GM12892 (cell line): ENCODE measurements at places on chromosomes 3 and 15.

DNA sequence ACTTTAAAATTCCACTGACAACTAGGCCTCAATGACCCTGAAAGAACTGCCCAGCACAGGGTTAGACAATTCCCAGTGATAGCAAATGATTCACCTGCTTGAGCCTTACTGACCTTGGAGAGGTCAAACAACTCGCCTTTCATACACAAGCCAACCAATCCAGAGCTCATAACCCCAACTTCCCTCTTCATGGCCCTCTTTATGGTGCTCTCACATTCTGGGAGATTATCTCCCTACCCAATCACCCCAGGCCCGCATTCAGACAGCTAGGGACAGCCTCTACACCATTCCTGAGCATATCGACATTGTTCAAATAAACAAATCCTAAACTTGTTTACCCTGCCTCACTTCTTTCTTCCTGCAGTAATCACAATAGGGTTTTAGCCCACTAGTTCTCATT is 32.2 kb upstream of the COLQ start:
- no peak for DNase-seq

DNA sequence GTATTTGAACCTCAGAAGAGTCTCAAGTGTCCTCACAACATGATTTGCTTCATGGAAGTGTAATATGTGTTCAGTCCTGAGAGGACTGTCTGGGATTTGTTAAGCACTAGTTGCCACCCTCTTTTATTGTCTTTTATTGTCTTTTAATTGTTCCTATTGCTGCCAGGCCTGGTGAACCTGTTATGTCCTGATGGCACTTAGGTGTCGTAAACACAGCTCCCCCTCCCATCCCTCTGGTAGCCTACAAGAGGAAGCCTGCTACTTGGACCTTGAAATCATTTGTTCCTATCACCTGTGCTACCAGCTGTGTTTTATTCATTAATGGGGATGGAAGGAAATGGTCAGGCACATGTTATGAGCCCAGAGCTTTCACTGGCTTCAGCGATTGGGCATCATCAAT is 19.3 kb downstream of the CCNB2 start:
- DNase-seq, result no peak

DNA sequence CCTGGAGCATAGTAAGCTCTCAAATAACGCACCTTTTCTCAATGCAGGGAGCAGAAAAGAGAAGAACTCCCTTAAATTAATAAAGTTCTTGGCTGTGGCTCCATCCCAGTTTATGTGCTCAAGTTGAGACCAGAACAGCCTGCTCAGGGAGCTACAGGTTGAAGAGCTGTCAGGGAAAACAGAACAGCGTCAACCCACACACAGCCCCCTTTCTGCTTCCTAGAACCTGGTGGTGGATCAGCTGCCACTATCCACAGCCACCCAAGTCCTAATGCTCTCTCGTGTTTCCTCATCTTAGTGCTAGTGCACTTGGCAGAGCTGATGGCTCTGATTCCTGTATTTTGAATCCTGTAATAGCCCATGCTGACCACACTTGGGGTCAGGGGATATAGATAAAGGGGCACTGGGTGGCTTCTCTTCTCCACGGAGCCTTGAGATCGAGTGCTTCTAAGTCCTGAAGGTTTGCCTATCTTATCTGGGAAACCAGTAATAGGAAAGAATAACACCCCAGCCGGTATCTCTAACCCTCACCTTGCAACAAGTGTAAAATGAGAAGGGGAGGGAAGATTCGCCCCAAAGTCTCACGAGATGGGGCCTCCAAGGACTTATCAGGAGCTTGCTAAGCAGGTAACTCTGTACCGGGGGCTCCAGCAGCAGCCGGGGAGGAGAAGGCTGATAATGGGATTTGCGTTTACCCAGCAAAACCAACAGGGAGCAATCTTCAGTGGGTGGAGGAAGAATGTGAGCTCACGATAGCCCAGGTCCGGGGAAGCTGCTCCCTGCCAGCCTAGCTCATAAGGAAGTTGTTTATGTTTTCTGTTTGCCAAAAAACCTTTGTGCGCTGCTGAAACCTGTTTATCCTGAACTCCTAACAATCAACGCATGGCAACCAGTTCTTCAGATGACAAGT is 136.2 kb upstream of the ICE2 start:
- DNase-seq, result no peak

GRCh38 chr15:28993051-28993719 is 107.4 kb downstream of the APBA2 start:
- DNase-seq, result no peak

- DNase-seq, result no peak
These were observed 382.4 kb upstream of the GBE1 start for GRCh38 chr3:82143661-82144412.

GRCh38 chr15:57994221-57995049 is 71.1 kb downstream of the ALDH1A2 start:
- no peak for DNase-seq

DNA sequence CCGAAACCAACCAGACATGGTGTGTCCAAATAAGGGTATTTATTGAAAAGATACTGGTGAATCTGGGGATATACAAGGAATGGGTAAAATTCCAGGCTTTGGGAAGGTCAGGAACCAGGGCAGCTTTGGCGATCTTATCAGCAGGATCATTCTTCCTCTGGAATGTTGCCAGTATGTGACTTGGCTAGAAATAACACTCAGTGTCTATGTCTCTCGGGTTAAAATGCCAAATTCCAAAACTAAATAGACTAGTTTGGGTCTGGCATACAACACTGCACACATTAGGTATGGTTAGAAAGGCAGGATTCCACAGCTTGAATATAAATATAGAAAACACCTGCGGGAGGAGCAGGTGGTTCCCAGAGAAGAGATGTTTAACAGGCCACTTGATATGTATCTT is 220.2 kb upstream of the CD96 start:
- DNase-seq, result no peak

- DNase-seq, result no peak
These were observed 101.1 kb upstream of the BOC start for GRCh38 chr3:113110267-113110666.

- DNase-seq, result no peak
These were observed 33.8 kb downstream of the GLCE start for GRCh38 chr15:69194025-69194827.

- no peak for DNase-seq
These were observed 257.4 kb downstream of the RORA start for GRCh38 chr15:60971732-60972131.

DNA sequence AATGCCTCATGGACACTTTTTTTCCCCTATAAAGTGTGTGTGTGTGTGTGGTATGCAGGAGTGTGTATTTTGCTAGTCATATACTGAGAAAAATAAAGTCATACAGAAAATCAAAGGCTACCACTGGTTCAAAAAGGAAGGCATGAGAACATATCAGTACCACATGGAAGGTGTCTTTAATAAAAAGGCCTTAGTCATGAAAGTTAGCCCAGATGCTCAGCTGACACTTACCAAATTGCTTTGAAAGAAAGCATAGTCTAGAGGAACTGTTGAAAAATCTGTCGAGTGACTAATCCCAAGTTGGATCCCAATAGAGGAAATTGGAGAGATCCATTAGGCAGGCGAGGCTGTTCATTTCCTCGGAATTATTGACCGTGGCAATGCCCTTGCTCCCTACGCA is 432.9 kb upstream of the CFAP20DC start:
- DNase-seq, result no peak

DNA sequence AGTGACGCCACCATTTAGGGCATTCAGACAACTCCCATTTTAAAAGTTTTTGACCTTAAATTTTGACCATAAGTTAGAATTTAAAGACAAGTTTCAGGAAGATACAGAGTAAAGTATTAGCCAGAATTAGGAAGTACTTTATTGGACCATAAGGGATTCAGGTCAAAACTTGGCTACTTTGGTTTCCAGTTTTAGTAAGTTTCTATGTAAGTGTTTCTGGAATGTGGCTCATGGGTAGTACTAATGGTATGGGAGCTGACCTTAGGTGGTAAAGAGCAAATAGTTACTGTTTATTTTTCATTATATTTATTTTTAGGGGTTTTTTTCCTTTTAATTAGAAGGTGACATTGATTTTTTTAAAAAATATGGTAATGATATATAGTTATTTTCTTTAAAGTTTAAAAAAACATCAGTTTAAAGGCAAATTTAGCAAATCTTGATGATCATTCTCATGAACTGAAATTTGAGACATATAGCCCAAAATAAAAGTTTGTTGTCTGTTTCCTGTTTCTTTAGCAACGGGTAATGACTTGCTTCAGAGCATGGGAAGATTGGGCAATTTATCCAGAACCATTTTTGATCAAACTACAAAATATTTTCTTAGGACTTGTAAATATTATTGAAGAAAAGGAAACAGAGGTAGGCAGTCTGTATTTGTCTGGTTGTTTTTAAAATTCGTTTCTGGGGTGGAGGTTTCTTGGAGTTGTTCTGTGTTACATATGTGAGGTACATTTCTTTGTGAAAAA is 34.3 kb downstream of the U2SURP start:
- DNase-seq, result no peak

DNA sequence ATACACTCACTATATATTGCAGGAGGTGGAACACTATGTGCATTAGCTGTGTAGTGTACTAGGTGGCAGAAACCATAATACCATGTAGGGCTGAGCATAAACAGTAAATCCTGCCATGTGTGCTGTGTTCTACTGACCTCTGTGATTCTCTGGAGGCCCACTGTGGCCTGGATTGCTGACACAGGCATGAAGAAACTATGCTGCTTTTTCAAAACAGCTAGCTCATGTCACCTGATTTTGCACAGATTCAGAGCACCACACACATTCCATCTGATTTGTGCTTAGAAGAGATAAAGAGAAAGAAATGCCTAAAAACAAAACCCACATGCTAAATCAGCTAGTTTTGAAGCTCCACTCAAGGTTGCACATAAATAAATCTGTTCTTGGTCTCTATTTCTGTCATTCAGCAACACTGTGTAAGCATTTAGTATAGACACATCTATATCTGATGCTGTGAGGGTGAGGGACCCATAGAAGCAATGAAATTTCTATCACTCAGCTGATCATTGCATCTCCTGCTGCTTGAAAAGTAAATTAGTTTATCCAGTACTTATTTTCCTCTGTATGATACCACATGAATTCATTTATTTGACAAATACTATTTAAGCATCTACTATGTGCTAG is 1007.7 kb upstream of the SEMA6D start:
- DNase-seq, result no peak

- no peak for DNase-seq
These were observed 1240.2 kb upstream of the ALCAM start for GRCh38 chr3:104126463-104126862.

GRCh38 chr15:101161656-101162055 is 90.2 kb downstream of the CHSY1 start:
- DNase-seq, result no peak

DNA sequence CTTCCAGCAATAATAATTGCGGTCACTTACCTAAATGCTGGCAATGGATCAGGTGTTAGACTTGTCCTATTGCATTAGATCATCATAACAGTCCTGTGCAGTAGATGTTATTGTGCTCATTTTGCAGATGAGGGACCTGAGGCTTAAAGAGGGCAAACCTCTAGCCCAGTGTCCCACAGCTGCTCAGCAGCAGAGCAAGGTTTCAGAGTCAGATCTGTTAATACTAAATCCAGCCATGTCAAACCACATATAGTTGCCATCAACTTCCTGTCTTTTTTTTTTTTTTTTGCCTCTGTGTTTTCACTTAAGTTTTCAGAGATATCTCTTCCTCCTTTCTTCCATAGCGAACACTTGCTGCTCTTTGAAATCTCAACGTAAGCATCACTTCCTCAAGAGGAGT is 12.1 kb downstream of the FEZF2 start:
- no peak for DNase-seq

DNA sequence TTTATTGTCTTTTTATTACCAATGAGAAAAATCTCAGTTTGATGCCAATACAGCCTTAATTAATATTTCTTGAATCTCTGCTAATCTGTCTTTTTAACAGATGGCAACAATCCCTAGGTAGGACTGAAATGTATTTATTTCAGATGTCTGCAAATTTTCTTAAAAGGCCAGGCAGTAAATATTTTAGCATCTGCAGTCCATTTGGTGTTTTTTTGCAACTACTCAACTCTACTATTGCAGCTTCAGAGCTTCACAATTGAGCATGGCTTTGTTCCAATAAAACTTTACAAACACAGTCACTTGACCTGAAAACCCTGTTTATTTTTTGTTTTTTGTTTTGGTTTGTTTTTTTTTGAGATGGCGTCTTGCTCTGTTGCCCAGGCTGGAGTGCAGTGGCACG is 82.7 kb downstream of the RARB start:
- DNase-seq, result no peak

DNA sequence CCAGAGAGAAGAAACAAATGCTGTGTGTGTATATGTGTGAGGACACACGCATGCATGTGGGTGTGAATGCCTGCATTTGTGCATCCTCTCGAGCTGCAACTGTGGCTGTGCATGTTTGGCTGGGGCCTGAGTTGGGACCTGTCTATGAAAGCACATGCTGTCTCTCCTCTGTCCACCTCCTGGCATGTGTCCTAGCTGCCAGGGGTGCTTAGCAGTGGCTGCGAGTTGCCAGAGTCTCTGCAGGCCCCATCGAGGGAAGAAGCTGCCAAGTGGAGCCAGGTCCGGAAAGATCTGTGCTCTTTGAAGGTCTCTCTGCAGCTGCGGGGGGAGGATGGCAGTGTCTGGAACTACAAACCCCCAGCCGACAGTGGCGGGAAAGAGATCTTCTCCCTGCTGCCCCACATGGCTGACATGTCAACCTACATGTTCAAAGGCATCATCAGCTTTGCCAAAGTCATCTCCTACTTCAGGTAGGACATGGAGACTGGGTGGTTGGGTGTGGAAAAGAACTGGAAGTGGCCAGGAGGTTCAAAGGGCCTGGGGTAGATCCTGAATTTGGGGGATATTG is 30.7 kb downstream of the NR1I2 start:
- no peak for DNase-seq

- DNase-seq, result no peak
These were observed 69.1 kb downstream of the CMTM8 start for GRCh38 chr3:32307591-32307990.
